ENCODE measurements at places on chromosomes 5 and 9. TPM values are rescaled to one million over a fixed set of nuclear protein-coding genes. Genes with fewer than 3 reads are reported as not detected.

TMEM171 gene
- 3.6 TPM for total RNA-seq

SPATA31A3 gene
- total RNA-seq, result not detected

DNA sequence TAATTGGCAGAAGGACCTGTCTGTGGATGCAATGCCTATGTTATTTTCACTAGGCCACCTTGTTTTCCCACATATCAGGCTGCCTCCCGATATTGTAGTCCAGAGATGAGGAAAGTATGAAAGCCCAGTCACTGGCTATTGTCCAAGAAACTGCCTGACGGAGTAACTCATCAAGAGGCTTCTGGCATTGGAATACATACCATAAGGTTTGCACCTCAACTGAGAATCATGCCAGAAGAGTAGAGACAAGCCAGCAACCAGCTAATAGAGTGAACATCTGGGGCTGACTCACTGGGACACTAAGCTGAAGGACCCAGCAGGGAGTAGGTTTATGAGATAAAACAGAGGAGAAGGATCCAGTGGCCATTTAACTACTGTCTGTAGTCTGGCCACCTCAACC is 137.2 kb upstream of the FST start:
- no peak for DNase-seq
- H3K4me3 ChIP-seq, result no peak overlapping the region
- H3K4me1 ChIP-seq, result peaks cover 28% of the 10 kb centered on the region
- no peaks in the 10 kb centered on the region for H3K27me3 ChIP-seq

- peaks cover 1% of the 10 kb centered on the region for H3K36me3 ChIP-seq
- peak; percentile 89 for DNase-seq
- peaks cover 25% of the 10 kb centered on the region for H3K4me1 ChIP-seq
- peak overlapping the region; percentile 77 for H3K27ac ChIP-seq
- no peak overlapping the region for H3K4me3 ChIP-seq
Measured at GRCh38 chr9:79570448-79571308, 1.1 kb upstream of the TLE4 start.

DNA sequence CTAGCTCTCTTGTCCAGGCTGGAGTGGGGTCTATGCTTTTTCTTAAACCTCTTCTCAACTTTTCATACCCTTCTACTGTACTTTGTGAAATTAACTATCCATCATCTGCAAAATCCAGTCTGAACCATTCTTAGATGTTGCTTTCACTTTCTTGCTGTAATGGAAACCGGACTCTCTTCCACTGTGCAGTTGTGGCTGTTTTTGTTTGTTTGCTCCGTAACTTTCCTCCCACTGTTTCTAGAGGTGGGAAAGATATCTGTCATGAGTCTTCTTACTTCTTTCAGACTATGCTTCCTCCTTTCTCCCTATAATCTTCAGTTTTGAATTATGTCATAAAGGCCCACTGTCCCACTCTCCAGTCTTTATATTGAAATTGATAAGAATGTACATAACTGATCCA is 6.5 kb downstream of the TNPO1 start:
- H3K4me1 ChIP-seq, result peaks cover 28% of the 10 kb centered on the region
- no peak for DNase-seq
- no peak overlapping the region for H3K27ac ChIP-seq
- H3K4me3 ChIP-seq, result no peak overlapping the region

DNA sequence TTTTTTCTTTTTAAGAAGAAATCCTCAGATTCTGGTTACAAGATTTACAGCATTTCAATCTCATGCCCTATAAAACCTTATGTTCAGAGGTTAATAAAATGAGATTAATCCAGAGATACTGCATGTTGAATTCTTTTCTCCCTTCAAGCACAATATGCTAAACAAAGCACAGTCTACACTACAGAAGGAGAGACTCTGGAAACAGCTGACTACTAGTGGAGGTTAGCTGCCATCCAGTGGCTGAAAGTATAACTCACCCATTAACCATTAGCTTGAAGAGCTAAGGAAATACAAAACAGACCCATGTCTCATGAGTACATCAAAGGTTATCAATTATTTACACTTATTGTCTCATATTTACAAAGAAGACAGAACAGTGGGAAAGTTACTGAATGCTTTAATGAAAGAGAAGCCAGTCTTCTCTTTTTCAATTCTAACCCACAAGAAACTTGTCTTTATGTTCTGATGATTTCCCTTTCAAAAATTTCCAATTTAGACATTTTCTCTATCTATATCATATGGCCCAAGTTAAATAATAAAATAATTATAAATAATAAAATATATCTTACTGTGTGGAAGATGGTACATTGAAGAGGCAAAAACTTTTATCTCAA is 12.7 kb upstream of the DNAH5 start:
- DNase-seq, result no peak
- H3K27me3 ChIP-seq, result peaks cover 36% of the 10 kb centered on the region
- no peaks in the 10 kb centered on the region for H3K4me1 ChIP-seq
- H3K4me3 ChIP-seq, result no peak overlapping the region
- H3K36me3 ChIP-seq, result no peaks in the 10 kb centered on the region

- DNase-seq, result no peak
- no peaks in the 10 kb centered on the region for H3K36me3 ChIP-seq
- no peak overlapping the region for H3K27ac ChIP-seq
- H3K4me3 ChIP-seq, result no peak overlapping the region
- H3K4me1 ChIP-seq, result peaks cover 4% of the 10 kb centered on the region
- H3K27me3 ChIP-seq, result no peaks in the 10 kb centered on the region
Measured at GRCh38 chr5:116013936-116014335, 18.3 kb upstream of the ARL14EPL start.
